Mesenteric fat pad (tissue), 1 donor: ENCODE measurements at places on chromosomes 2 and 18. TPM values are rescaled to one million over a fixed set of nuclear protein-coding genes. Genes with fewer than 3 reads are reported as not detected.

Gene RAB27B
- 0.93 TPM for total RNA-seq

- DNase-seq: peak; percentile 81
These were observed 24.7 kb downstream of the PKDCC start for GRCh38 chr2:42072349-42073118.

DNA sequence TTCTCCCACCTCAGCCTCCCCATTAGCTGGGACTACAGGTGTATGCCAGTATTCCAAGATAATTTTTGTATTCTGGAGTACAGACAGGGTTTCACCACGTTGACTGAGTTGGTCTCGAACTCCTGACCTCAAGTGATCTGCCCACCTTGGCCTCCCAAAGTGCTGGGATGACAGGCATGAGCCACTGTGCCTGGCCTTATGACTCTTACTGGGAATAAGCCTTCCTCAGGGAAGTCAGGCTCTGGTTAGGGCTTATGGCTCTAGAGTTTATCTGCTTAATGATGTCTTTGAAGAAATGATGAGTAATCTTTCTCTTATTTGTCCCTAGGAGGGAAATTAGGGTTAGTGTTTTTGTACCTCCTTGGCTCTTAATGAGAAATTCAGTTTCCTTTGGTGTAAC, 187.7 kb downstream of the FAM210A start:
- no peak for DNase-seq

DNA sequence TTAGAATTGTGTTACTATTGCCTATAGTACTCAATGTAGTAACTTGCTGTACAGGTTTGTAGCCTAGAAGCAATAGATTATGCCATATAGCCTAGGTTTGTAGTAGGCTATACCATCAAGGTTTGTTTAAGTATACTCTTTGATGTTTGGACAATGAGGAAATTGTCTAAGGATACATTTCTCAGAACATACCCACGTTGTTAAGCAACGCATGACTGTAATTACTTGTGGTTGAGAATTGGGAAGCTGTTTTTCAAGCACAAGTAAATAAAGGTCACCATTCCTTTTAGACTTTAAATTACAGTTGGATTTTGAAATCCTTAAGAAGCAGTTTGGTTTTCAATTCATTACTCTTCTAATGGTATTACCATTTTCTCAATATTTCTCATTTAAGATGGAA, 89.8 kb upstream of the KCNH7 start:
- no peak for DNase-seq

DNA sequence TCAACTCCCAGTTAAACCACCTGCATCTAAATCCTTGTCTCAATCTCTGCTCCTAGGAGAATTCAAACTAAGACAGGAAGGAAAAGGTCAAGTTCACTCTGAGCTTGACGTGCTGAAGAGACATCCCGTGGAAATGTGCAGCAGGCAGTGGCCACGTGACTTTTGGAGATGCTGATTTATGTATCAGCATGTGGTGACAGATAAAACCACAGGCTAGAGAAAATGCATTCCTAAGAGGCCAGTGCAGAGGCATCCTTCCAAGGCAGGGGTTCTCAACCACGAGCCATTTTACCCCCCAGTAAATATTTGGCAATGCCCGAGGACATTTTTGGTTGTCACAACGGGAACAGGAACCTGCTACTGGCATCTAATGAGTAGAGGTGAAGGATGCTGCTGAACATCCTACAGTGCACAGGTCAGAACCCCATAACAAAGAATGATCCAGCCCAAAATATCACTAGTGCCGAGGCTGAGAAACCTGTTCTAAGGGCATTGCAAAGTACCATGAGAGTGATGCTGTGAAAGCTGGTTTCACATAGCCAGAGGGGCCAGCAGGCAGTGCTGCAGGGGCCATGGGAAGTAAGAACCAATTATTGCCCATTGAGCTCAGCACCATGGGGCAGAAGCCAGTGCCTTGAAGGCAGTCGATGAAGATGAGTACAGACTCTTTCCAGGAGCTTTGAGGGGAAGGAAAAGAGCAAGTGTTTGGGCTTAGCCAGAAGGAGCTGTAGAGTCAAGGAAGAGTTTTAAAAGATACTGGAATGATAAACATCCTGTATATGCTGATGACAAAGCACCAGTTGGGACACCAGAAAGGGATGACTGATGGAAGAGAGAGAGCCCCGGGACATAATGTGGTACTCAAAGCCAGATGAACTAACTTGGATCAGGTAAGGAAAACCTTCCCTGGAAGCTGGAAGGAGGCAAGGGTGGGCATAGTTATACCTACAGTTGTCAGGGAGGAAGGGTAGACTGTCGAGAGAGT, 174.6 kb downstream of the HAUS1 start:
- DNase-seq: no peak

GRCh38 chr2:242030226-242030575, 160.7 kb downstream of the RTP5 start:
- peak; percentile 18 for DNase-seq

Gene UGT1A6
- not detected for total RNA-seq

DNA sequence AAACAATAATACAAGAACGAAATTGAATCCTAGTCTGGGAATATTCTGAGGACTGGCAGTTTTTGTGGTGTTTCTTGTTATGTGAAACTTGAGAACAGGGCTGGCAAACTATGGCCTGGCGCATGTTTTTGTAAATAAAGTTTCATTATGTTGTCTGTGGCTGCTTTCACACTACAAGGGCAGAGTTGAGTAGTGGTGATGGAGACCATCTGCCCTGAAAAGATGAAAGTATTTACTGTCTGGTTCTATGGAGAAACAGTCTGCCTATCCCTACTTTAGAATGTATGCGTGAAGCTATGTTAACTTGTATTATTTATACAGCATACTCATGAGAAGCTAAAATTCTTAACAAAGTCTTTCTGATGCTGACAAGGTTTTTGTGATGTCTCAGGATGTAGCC, 351.9 kb downstream of the LRRTM1 start:
- no peak for DNase-seq
